ENCODE measurements at places on chromosomes 6 and 20.

DNA sequence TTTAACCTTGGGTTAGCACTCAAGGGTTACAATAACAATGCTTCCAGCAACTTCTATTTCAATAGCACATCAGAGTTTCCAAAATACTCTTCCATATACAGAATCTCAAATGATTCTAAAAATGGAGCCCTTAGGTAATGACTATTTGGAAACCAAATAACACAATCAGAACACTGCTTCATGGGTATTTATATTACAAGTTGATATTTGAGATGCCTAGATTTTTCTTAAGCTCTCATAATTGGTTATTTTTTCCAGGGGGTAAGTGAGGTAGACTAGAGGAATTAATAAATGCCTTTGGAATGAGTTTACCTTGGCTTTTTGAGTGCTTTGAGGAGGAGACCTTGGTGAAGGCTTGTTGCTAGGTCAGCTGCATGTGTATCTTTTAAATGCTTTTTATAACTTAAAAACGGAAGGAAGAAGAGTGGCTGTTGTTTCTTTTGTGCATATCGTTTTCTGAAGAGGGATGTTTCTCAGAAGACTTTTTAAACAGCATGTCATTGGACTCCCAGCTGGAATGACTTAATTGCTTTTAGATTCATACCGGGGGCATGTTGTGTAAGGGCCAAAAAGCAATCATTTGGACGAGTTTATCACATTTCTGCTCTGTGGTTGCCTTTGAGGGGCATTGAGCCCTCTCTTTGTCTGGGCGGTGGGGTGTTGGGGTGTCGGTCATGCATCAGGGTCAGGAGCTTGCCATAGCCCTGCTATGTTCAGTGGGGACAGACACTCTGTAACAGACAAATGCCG is 186.0 kb downstream of the DTNBP1 start:
- no peak overlapping the region for H3K27ac ChIP-seq
- H3K27me3 ChIP-seq = no peaks in the 10 kb centered on the region
- DNase-seq = no peak
- peaks cover 12% of the 10 kb centered on the region for H3K36me3 ChIP-seq
- H3K4me3 ChIP-seq = no peak overlapping the region
- H3K4me1 ChIP-seq = peaks cover 18% of the 10 kb centered on the region

DNA sequence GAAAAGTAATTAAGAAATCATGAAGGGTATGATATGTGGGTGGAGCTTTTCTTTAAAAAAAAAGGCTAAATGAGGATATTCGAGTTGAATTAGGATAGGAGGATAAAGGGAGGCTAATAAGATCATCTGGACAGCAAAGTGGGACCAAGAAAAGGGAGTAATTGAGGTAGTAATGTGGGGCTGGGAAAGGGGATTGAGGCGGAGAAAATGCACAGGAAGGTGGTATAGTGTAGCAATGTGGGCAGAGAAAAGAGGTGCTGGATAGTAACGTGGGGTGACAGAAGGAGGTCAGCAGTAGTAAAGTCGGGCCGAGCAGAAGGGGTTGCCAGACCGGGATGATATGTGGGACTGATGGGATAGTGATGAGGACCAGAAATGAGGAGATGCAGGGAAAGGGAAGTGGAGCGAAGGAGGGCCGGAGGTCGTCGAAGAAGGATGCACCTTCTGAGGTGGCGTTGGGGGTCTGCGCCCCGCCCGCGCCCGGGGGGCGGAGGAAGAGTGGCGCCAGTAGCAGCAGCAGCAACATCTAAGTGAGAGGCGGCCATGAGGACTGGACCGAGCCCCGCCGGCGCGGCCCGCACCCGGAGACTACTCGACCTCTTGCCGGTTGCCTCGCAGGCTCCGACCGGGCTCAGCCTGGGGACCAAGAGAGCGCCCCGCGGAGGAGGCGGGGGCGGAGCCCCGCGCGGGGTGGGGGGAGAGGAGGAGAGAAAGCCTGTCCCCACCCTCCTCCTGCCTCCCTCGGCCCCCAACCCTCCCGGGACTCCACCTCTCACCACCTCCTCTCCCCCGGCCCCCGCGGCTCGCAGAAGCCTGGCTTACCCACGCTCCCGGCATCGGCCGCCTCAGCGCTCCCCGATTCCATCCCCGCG is 887 bp downstream of the GABBR1 start:
- H3K36me3 ChIP-seq = peaks cover 2% of the 10 kb centered on the region
- H3K4me3 ChIP-seq = peak overlapping the region; percentile 91
- DNase-seq = peak; percentile 64
- peak overlapping the region; percentile 76 for H3K27ac ChIP-seq
- H3K27me3 ChIP-seq = no peaks in the 10 kb centered on the region

DNA sequence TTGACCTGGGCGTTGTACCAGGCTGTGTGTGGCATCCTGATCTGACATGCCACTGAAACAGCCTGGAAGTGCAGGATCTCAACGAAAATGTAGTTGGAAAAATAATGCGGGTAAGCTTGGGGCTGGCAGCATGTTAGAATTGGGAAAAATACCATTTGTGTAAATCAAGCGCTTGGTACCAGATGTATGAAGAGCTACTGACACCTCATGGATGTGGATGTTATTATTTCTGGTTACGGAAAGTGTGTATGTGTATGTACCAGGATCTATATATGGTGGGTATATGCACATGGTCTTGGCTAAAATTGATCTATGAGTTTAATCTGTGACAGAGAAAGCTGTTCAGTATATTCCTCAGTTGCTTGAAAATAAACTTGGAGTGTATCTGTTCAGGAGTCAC is 22.7 kb downstream of the HIVEP1 start:
- H3K27ac ChIP-seq = peak overlapping the region; percentile 37
- H3K4me3 ChIP-seq = no peak overlapping the region
- H3K4me1 ChIP-seq = peaks cover 54% of the 10 kb centered on the region
- no peak for DNase-seq
- H3K27me3 ChIP-seq = no peaks in the 10 kb centered on the region

GRCh38 chr6:31210741-31211532 is 40.5 kb upstream of the POU5F1 start:
- no peak for DNase-seq
- H3K4me1 ChIP-seq = peaks cover 6% of the 10 kb centered on the region
- peaks cover 3% of the 10 kb centered on the region for H3K27me3 ChIP-seq
- H3K4me3 ChIP-seq = no peak overlapping the region
- H3K27ac ChIP-seq = no peak overlapping the region
- H3K36me3 ChIP-seq = peaks cover 2% of the 10 kb centered on the region

DNA sequence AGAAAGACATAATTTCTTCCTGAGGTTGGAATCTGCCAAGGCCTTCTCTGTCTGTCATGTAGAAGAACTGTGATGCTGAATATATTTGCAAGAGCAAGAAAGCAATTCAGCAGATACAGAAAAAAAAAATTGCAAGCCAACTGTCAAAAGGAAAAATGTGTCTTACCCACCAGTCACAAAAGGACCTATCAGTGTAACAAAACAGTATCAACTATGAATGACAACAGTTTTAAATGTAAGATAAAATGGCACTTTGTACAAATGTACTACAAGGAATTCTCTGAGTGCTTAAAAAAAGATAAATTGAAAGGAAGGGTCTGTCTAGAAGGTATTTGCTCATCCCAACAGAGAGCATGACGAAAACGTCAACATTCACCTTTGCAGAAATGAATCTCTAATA is 185.3 kb upstream of the TFAP2D start:
- H3K4me3 ChIP-seq = no peak overlapping the region
- no peak for DNase-seq
- no peaks in the 10 kb centered on the region for H3K36me3 ChIP-seq
- no peaks in the 10 kb centered on the region for H3K4me1 ChIP-seq
- H3K27me3 ChIP-seq = no peaks in the 10 kb centered on the region

DNA sequence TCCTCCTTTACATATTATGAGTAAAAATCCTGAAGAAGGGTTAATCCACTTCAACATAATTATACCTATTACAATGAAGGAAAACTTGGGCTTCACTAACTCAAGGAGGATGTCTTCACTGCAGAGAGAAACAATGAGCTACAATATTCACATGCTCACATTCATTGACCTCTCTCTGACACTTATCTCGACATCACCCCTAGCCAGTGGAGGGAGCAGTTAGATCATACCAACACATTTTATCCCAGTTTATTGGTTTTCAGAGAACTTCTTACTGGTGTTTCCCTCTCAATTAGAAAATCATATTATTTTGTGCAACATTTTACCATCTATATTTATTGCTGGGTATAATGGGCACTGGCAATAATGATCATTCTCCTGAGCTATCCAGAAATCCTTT is 646.5 kb downstream of the TENT5A start:
- H3K27me3 ChIP-seq = no peaks in the 10 kb centered on the region
- no peaks in the 10 kb centered on the region for H3K4me1 ChIP-seq
- no peak for DNase-seq
- no peaks in the 10 kb centered on the region for H3K36me3 ChIP-seq
- no peak overlapping the region for H3K4me3 ChIP-seq

- no peaks in the 10 kb centered on the region for H3K27me3 ChIP-seq
- H3K4me1 ChIP-seq = peaks cover 17% of the 10 kb centered on the region
- peak overlapping the region; percentile 88 for H3K27ac ChIP-seq
- no peak overlapping the region for H3K4me3 ChIP-seq
- no peak for DNase-seq
Observed at GRCh38 chr6:154800338-154800737, 67.1 kb downstream of the SCAF8 start.

DNA sequence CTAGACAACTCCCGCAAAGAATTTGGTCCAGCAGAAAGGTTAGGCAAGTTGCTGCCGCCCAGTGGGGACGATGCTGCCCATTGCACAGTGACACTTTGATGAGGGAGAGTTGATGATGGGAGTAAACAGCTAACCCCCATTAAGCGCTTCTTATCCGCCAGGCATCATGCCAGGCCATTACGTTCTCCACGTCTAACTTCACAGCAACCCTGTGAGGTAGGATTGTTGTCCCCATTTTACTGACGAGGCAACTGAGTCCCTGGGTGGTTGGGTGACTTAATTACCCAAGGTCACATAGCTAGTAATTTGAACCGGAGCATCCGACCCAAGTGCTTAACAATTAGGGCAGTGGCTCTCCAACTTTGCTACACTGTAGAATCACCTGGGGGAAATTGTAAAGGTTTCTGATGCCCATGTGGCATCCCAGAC is 738 bp downstream of the RALGAPB start:
- H3K27ac ChIP-seq = peak overlapping the region; percentile 88
- H3K4me3 ChIP-seq = peak overlapping the region; percentile 81
- no peaks in the 10 kb centered on the region for H3K36me3 ChIP-seq
- H3K27me3 ChIP-seq = no peaks in the 10 kb centered on the region

DNA sequence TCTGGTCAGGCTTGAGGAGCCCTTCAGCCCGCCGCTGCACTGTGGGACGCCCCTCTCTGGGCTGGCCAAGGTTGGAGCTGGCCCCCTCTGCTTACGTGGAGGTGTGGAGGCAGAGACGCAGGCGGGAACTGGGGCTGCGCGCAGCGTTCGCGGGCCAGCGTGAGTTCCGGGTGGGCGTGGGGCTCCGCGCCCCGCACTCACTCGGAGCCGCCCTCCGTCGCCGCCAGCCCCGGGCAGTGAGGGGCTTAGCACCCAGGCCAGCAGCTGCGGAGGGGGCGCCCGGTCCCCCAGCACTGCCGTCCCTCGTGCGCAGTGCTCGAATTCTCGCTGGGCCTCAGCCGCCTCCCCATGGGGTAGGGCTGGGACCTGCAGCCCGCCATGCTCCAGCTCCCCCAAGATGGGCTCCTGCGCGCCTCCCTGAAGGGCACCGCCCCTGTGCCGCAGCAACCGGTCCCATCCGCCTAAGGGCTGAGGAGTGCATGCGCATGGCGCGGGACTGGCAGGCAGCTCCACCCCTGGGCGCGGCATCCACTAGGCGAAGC is 695.9 kb downstream of the EPHA7 start:
- no peak for DNase-seq
- H3K27me3 ChIP-seq = no peaks in the 10 kb centered on the region
- H3K4me3 ChIP-seq = peak overlapping the region; percentile 29
- no peaks in the 10 kb centered on the region for H3K36me3 ChIP-seq
- H3K27ac ChIP-seq = no peak overlapping the region

GRCh38 chr6:14880677-14881076 is 365.2 kb upstream of the JARID2 start:
- H3K27me3 ChIP-seq = no peaks in the 10 kb centered on the region
- DNase-seq = no peak
- H3K36me3 ChIP-seq = no peaks in the 10 kb centered on the region
- peaks cover 11% of the 10 kb centered on the region for H3K4me1 ChIP-seq
- H3K4me3 ChIP-seq = no peak overlapping the region

DNA sequence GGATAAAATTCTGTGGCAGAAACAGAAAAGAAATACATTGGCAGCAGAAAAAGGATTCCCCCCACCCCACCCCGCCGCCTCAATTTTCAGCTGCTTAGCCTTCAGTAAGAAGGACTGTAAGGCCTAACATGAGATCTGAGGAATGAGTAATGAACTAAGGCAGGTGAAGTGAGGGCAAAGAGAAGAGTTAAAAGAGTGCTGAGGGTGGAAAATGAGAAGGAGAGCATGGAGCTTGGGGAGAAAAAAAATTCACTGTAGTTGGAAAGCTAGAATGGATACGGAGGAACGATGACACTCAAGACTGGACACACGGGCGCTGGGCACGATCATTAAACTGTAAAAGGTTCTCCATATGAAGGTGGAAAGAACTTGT is 14.6 kb downstream of the POM121L2 start:
- no peak overlapping the region for H3K4me3 ChIP-seq
- no peak for DNase-seq
- peaks cover 1% of the 10 kb centered on the region for H3K36me3 ChIP-seq
- H3K27me3 ChIP-seq = peaks cover 30% of the 10 kb centered on the region
- no peaks in the 10 kb centered on the region for H3K4me1 ChIP-seq
- no peak overlapping the region for H3K27ac ChIP-seq

DNA sequence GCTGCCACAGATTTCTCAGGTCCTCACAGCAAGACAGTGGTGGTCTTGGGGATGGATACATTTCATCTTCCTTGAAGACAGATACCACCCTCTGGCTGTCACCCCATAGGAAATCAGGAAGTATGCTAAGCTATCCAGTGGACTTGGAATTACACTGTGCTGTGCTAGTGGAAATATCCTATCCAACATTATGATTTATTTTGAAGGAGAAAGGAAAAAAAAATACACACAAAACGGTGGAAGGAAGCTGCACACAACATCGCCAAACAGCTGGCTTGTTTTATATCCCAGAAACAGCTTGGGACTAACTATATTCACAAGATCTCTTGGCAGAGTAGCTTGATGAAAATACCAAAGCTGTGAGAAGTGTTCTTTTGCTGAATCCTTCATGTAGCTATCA is 257.6 kb downstream of the LAMA2 start:
- no peak for DNase-seq
- no peaks in the 10 kb centered on the region for H3K27me3 ChIP-seq
- H3K4me3 ChIP-seq = no peak overlapping the region

DNA sequence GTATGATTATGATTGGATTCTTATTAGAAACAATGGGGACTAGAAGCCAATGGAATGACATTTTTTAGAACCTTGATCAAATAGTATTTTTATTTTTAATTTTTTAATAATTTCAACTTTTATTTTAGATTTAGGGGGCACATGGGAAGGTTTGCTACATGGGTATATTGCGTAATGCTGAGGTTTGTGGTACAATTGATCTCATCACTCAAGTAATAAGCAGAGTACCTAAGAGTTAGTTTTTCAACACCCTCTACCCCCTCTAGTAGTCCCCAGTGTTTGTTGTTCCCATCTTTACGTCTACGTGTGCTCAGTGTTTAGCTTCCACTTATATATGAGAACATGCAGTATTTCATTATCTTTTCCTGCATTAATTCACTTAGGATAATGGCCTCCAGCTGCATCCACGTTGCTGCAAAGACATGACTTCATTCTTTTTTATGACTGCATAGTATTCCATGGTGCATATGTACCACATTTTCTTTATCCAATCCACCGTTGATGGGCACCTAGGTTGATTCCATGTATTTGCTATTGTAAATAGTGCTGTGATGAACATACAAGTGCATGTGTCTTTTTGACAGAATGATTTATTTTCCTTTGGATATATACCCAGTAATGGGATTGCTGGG is 281.1 kb upstream of the MAN1A1 start:
- no peaks in the 10 kb centered on the region for H3K36me3 ChIP-seq
- H3K4me3 ChIP-seq = no peak overlapping the region
- H3K27me3 ChIP-seq = peaks cover 3% of the 10 kb centered on the region
- no peak for DNase-seq
- H3K27ac ChIP-seq = no peak overlapping the region
- no peaks in the 10 kb centered on the region for H3K4me1 ChIP-seq

Measured in memory B cell (primary cell).